ENCODE measurements at places on chromosomes 13 and 19.

- no peak for DNase-seq
These were observed 46.4 kb upstream of the SHKBP1 start for GRCh38 chr19:40530091-40530901.

- no peak for DNase-seq
These were observed 88.3 kb upstream of the PCDH9 start for GRCh38 chr13:67318398-67318797.

DNA sequence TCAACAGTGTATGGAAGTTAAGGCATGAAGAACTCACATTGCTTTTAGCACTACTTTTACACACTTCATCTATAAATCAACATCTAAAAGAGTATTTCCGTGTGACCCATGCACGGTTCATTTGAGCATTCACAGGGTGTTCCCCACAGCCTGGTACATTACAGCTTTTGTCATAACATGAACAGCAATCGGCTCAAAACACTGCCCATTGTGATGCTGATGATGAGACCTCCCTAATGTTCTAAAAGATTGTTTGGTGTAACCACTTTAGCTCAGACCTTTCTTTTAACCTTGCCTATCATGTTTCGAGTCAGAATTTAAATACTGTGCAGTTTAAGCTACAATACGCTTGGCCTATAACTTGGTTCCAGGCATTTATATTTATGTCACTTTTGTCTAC is 4.1 kb upstream of the KLF5 start:
- no peak for DNase-seq

DNA sequence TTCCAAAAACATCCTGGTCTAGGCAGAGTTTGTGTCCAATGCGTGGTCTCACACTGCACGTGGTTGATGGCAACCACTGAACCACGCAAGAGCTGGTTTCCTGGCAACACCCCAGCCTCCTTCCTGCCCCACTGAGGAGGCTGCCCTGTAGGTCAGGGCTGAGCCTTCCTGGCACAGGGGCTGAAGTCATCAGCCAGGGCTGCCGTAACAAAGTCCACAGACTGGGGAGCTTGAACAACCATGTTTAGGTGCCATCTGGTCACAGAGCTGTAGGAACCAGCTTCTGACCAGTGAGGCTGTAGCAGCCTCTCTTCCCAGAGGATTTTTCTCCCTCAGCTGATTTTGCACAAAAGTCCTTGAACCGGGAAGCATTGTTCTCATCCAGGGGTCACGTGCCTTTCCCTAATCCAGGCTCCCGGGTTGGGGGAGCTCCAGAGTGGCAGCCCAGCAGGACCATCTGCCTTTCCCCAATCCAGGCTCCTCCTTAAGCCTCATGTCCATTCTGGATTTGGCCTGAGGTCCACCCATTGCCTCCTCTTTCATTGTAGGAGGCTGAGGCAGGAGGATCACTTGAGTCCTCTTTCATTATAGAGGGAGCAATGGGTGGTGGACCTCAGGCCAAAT is 53.9 kb downstream of the CHST8 start:
- DNase-seq, result no peak

DNA sequence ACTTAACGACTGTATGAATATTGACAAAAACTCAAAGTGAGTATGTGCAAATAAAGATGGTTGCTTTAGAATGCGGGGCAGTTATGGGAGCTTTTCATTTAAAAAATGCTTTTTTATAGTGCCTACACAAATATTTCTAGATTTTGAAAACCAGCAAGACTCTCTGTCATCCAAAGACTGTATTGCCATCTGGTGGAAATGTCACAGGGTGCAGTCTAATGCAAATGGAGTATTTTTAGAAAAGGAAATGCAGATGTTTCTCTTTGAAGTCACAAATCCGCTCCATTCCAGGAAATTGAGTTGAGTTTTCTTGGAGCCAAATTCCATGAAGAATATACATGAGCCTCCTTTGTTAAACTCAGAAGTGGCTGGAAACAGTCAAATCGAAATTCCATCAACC is 2.3 kb upstream of the C1QTNF9B start:
- DNase-seq, result no peak

DNA sequence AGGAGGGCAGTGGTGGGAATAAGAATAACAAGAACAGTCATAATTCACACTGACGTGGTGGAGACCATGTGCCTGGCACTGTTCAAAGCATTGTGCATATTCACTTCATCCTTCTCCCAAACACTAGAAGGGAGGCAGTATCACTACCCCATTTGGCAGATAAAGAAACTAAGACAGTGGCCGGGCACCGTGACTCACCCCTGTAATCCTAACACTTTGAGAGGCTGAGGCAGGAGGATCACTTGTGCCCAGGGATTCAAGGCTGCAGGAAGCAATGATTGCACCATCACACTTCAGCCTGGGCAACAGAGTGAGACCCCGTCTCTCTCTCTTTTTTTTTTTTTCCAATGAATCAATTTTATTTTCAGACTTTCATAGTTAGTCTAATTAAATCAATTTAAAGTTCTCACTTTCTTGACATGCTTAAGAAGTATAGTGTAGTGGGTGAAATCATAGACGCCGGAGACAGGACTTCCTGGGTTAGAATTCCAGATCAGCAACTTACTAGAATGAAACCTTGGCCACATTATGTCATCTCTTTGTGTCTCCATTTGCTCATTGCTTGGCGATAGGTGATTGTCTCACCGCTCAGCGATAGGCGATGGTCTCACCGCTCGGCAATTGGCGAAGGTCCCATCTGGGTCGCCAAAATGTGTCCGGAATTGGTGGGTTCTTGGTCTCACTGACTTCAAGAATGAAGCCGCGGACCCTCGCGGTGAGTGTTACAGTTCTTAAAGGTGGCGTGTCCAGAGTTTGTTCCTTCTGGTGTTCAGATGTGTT is 5.3 kb upstream of the ATG4D start:
- no peak for DNase-seq

GRCh38 chr19:49348305-49349189 is 13.3 kb downstream of the CD37 start:
- no peak for DNase-seq

DNA sequence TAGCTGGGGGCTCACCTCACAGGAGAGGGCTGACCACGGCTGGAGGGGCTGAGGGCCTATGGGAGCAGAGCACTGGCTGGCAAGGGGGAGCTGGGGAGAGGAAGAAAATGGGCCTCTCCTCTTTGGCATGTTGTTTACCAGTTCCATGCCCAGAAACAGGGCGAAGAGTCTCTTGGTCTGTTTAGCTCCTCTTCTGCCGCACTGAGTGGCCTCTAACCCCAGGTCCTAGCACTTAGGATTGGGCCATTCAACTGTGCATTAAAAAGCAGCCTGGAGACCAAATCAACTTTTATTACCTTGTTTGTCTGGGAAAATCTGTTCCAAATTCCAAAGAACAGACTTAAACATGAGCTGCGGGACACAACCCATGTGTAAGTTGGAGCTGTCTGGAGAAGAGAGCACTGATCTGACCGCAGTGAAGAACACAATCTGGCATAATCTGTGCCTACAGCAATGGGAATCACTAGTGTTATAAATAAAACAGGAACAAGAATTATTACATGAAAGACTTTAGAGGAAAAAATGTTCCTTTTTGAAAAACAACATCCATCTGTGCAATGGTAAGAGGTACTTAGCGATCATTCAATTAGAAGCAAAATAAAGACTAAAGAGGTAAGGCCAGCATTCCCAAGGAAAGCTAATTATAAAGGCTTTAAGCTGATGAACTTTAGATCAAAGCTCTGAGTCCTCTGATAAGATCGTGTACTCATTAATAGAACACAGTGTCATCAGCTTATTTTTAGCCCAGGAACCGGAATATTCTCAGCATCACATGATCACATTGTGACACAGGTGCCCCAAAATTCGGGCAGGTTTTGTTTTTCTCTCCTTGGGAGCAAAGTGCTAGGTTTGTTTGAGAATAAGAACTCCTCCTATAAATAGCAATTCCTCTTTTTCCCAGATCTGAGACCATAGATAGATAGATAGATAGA is 243.2 kb downstream of the COL4A1 start:
- DNase-seq, result no peak

DNA sequence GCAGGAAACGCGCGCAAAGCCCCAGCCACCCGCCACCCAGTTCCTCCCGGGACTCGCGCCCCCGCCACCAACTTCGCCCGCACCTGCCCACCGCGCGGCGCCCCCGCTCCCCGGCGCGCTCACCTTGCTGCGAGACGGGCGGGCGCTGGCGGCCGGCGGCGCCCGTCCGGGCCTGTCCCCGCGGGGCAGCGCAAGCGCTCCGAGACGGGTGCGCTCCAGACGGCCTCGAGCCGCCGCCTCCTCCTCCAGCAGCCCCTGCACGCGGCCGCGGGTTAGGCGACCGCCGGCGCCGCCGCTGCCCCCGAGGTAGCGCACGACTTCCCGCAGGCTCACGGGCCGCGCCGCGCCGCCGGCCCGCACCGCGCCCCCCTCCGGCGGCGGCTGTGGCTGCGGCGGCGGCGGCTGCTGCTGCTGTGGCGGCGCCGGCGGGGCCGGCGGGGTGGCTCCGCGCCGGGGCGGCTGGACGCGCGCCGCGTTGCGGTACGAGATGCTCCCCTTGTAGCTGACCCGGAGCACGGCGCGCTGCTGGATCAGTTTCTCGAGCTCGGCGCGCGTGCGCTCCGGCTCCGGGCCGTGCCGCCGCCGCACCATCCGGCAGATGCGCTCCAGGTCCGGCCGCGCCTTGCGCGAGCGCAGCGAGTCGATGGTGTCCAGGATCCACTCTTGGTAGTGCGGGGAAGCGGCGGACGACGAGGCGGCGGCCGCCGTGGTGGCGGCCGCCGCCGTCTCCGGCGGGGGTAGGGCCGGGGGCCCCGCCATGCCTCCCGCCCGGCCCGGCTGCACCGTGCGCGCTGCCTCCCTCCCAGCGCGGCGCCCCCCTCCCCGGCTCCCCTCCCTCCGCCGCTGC is 666 bp downstream of the SAMD1 start:
- no peak for DNase-seq

- DNase-seq, result no peak
These were observed 38.7 kb upstream of the ZNF536 start for GRCh38 chr19:30333291-30334065.

DNA sequence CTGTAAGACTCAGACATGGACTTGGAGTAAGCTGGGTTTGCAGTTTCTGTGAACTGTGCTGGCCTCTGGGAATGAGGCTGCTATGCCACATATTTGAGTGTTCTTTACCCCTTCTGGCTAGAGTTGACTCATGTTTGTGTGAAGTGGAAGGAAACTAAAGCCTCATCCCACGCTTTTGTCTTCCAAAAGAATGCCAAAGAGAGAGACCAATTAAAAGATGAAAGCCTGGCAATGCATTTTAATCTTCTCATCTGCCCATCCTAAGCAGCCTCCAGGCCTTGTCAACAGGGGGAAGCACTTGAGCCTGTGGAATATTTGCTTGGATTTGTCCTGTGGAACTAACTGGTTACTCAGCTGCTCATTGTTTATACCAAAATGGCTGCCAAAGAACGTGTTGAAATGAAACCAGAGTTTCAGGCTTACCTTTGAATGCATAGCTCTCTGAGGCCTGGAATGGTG is 49.1 kb downstream of the LMO7 start:
- no peak for DNase-seq

- DNase-seq, result no peak
These were observed 26.0 kb downstream of the TM9SF2 start for GRCh38 chr13:99527301-99527700.

DNA sequence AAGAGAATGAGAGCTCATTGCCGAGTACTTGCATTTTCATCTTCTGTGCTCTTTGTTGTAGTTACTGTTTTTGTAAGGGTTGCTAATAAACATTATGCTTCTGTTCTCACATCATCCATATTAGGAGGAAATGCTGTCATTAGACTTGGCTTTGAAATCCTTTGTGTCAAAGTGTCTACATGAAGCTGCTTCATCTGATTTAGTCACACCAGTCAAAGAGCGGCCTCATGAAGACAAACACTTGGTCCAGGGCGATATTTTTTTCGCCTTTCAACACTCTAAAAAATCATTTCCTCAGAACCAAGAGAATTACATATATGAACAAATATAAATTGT is 105.0 kb downstream of the SPRY2 start:
- no peak for DNase-seq

DNA sequence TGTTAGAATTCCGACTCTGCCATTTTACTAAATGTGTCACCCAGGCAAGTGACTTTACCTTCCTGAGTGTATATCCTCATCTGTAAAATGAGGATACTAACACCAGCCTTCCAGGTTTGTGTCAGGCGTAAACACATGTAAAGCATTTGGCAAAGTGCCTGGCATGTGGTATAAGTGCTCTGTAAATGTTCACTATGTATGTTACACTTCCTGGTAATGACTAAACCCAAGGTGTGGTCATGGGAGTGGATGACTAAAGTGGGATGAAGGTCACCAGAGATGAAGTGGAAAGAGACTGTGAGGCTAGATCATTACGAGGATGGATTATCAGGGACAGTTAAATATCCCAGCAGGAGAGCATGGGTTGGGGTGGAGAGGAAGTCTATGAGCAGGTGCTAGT is 25.6 kb downstream of the DEDD2 start:
- DNase-seq, result no peak

DNA sequence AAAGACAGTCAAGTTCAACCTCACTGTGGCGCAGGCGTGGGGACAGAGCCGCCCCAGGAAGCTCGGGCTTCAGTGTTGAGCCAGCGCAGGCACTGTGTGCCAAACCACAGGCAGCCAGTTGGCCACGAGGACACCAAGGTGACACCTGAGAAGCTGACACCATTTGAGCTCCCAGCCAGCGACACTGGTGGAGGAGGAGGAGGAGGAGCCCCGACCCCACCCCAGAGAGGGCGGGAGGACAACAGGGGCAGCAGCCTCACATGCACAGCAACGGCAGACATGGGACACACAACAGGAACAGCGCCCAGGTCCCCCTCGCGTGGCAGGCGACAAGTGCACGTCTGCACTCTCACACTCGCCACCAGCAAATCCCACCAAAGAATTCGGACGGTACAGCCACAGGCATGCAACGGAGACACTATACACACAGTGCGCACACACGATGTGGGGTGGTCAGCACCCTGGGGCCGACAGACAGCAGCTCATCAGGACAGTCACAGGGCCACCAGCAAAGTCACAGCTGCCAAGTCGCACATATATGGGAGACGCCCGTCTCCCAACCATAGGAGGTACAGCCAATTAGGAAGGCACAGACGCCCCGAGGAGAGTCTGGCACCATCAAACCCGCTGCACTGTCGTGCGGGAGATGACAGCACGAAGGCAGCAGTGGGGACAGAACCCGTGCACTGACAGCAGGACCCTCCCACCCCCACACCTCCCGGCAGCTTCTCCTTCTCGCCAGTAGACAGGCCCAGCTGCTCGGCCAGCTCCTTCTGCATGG is 3.4 kb downstream of the EIF3G start:
- no peak for DNase-seq

GRCh38 chr19:8324186-8325050 is 3.1 kb downstream of the RPS28 start:
- no peak for DNase-seq

- no peak for DNase-seq
These were observed 167.4 kb downstream of the KDM4B start for GRCh38 chr19:5136073-5136855.

GRCh38 chr19:32224371-32225244 is 120.8 kb upstream of the ZNF507 start:
- no peak for DNase-seq

All from SK-N-MC (cell line).